ENCODE measurements at places on chromosomes 6 and 20. TPM values are rescaled to one million over a fixed set of nuclear protein-coding genes. Genes with fewer than 3 reads are reported as not detected.

- DNase-seq = no peak
Observed at GRCh38 chr6:107629548-107630129, 139.7 kb downstream of the SOBP start.

Gene CLVS2
- not detected for polyA plus RNA-seq

GRCh38 chr6:158853072-158853879, 34.1 kb upstream of the EZR start:
- peak; percentile 93 for DNase-seq

DNA sequence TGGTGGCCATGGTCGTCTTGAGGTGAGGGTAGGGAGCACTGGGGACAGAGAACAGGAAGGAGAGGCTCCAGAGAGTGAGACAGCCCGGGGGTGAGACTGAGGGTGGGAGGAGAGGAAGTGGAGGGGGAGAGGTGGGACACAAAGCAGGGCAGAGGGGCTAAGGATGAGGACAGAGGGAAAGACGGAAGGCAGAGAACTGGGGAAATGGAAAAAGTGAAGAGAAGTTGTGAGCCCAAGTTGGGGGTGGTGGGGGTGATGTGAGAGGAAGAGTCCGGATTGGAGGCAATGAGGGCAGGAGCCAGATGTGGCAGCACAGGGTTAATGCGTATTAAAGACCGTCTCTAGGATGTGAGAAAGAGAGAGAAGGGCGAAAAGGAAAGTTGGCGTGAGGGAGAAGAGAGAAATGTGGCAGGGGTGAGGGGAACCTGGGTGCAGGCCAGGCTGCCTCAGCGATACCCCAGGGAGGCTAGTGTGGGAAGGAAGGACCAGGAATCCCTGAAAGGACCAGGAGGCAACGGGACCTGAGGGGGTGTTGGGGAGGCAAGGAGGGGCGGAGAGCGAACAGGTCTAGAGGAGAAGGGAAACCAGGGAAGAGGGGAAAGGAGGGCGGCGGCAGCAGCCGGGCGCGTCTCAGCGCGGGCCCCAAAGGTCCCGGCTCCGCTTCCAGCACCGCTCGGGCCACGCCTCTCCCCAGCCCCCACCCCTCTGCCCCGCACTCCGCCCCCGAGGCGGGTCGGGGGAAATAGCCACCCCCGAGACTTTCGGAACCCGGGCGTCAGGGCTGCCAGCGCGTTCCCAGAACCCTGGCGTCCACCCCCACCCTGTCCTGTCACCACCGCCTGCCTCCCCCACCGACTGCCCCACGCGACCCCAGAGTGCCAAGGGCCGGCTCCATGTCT, at the start of gene PPP1R18:
PPP1R18 (minus strand) TSS at position 637 of the 899 bp plus-strand sequence; CDS start at position 10, 627 bp downstream.
- DNase-seq = peak; percentile 76

GRCh38 chr20:47358672-47359529, 2.4 kb upstream of the ZMYND8 start:
- DNase-seq = peak; percentile 79

DNA sequence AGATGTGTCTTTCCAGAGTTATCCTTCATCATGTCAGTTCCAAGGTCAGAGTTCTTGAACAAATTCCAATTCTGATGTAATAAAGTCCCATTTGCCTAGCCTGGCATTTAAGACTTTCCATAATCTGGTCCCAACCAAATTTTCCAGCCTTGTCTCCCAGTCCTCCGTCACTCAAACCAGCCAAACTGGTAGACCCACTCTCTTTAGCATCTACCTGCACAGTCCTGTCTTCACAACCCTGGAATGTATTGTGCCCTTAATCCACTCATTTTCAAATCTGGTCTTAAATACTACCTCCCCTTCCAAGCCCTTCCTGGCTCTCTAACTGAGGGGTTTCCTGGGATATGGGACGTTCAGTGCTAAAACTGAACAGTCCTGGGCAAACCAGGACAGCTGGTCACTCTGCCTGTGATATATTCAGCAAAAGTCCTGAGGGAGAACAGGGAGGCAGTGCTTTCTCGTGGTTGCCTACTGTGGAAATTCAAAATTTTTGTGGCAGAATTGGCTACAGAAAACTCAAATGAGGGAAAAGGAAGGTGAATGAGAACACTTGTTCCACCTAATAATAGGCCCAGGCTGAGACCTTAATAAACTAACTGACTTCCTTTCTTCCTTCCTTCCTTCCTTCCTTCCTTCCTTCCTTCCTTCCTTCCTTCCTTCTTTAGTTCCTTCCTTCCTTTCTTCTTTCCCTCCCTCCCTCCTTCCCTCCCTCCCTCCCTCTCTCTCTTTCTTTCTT, 10.8 kb upstream of the AKAP7 start:
- no peak for DNase-seq

Data from cardiac muscle cell (in vitro differentiated cells and primary cell).